Activated naive CD4-positive, alpha-beta T cell treated with anti-CD3 and anti-CD28 coated beads for 36 hours (primary cell): ENCODE measurements at places on chromosomes 2 and 18. TPM values are rescaled to one million over a fixed set of nuclear protein-coding genes. Genes with fewer than 3 reads are reported as not detected.

Gene DSEL
- total RNA-seq = 0.10 TPM

Gene STARD6
- not detected for total RNA-seq

Gene EFHD1
- total RNA-seq = 1.3 TPM

Gene CNTNAP5
- total RNA-seq = not detected

Gene CCDC178
- not detected for total RNA-seq

Gene UGT1A5
- not detected for total RNA-seq

Gene CCBE1
- total RNA-seq = not detected

Gene PRKD3
- total RNA-seq = 13.0 TPM

Gene PDE6D
- 27.1 TPM for total RNA-seq

Gene UGT1A6
- not detected for total RNA-seq

Gene TNFRSF11A
- 3.1 TPM for total RNA-seq

GRCh38 chr2:9258501-9258900, 51.9 kb downstream of the ASAP2 start:
- no peaks in the 10 kb centered on the region for H3K27me3 ChIP-seq
- H3K27ac ChIP-seq = no peak overlapping the region
- DNase-seq = no peak

DNA sequence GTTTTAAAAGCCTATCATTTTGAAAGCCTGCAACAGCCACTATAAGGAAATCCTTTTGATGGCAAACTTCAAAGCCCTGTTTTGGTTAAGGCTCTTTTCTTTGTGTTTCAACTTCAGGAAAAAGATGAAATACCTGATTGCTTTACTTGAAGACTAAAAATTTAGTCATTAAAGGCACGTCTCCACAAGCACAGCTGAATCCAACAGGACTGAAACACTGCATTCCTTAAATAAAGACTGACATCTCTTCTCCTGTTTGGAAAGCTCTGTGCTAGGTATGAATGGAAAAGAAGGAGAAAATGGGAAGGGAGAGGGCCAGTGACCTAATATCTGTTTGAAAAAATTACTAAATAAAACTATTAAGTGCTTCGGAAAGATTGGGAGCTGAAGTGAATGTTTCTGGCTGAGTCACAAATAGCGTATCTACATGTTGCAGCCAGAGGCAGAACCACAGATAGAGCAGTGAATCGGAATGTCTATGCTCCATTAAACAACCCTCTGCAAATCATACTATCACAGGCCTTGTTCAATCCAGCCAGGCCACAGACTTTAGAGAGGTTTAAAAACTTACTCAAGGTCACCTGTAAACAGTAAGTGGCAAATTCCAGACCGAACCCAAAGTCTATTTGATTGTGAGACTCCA, 21.1 kb upstream of the RALBP1 start:
- DNase-seq = no peak
- H3K4me3 ChIP-seq = no peak overlapping the region
- no peaks in the 10 kb centered on the region for H3K27me3 ChIP-seq
- H3K36me3 ChIP-seq = no peaks in the 10 kb centered on the region

GRCh38 chr2:201733544-201733943, 35.1 kb upstream of the MPP4 start:
- no peak overlapping the region for H3K27ac ChIP-seq
- DNase-seq = no peak
- no peak overlapping the region for H3K4me3 ChIP-seq
- peaks cover 26% of the 10 kb centered on the region for H3K36me3 ChIP-seq

GRCh38 chr2:36420569-36421181, 65.1 kb downstream of the CRIM1 start:
- H3K4me3 ChIP-seq = no peak overlapping the region
- no peak for DNase-seq
- H3K36me3 ChIP-seq = no peaks in the 10 kb centered on the region
- no peak overlapping the region for H3K27ac ChIP-seq
- H3K27me3 ChIP-seq = no peaks in the 10 kb centered on the region
- no peaks in the 10 kb centered on the region for H3K4me1 ChIP-seq

GRCh38 chr2:71001981-71002570, 7.4 kb upstream of the TEX261 start:
- no peak overlapping the region for H3K27ac ChIP-seq
- H3K27me3 ChIP-seq = no peaks in the 10 kb centered on the region
- H3K4me1 ChIP-seq = peaks cover 15% of the 10 kb centered on the region
- no peak for DNase-seq

- H3K27ac ChIP-seq = no peak overlapping the region
- no peaks in the 10 kb centered on the region for H3K27me3 ChIP-seq
- no peaks in the 10 kb centered on the region for H3K36me3 ChIP-seq
- peaks cover 16% of the 10 kb centered on the region for H3K4me1 ChIP-seq
Measured at GRCh38 chr2:203689426-203690116, 16.9 kb upstream of the CD28 start.

- no peak overlapping the region for H3K27ac ChIP-seq
- H3K36me3 ChIP-seq = no peaks in the 10 kb centered on the region
- peaks cover 2% of the 10 kb centered on the region for H3K27me3 ChIP-seq
Measured at GRCh38 chr2:66125951-66126350, 309.0 kb upstream of the MEIS1 start.

DNA sequence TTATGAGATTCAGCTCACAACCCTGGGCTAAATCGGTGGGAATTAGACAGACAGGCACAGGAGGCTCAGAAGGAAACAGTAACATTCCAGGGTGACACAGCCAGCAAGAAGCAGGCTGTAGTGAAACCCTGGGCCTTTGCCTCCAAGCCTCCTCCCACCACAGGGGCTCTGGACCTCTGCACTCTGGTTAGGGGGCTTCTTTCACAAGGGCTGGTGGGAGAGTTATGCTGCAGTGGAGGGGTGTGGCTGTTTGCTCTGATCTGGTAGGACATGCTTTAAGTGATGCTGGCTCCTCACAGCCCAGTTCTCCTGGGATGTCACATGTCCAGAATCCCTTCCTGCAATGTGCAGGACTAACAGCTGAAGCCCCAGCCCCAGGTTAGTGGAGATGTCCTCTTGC, 109.9 kb downstream of the TGFA start:
- no peaks in the 10 kb centered on the region for H3K36me3 ChIP-seq
- peaks cover 27% of the 10 kb centered on the region for H3K4me1 ChIP-seq
- no peaks in the 10 kb centered on the region for H3K27me3 ChIP-seq
- no peak overlapping the region for H3K4me3 ChIP-seq
- DNase-seq = no peak

DNA sequence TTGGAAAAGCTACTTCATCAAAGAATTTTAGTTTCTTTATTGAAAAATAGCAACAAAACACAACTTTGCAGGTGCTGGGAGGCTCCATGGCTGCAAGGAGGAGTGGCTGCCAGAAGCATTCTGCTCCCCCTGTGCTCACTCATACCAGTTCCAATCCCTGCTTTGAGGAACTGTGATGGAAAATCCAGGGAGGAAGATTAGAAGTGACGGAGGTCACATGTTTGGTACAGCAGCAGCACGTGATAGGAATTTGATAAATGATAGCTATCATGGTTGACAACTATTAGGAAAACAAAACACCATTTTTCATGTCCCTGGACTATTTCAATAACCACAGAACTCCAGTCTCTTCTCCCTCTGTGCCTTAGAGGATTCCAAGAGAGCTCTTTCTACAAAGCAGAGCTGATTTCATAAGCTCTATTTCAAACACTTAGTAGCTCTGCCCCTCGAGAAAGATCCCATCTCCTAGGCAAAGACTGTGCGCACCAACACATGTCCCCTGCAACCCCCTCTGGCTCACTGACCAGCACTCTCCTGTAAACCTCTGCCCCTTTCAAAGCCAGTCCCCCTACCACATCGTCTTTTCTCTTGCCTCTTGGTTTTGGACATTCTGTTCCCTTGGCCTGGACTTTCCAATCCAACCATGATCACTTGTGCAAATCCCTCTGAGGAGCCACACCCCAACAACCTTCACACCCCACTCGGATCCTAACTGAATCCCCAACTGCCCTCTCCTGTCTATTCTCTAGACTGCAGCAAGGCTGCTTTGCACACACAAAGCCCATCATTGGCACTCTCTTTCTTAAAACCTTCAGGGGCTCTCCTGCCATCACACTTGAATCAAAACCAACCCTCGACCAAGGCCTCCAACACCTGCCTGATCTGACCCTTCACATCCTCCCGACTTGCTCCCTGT, 352.4 kb upstream of the PKDCC start:
- no peaks in the 10 kb centered on the region for H3K36me3 ChIP-seq
- no peaks in the 10 kb centered on the region for H3K4me1 ChIP-seq
- H3K27ac ChIP-seq = no peak overlapping the region
- DNase-seq = no peak
- no peak overlapping the region for H3K4me3 ChIP-seq

DNA sequence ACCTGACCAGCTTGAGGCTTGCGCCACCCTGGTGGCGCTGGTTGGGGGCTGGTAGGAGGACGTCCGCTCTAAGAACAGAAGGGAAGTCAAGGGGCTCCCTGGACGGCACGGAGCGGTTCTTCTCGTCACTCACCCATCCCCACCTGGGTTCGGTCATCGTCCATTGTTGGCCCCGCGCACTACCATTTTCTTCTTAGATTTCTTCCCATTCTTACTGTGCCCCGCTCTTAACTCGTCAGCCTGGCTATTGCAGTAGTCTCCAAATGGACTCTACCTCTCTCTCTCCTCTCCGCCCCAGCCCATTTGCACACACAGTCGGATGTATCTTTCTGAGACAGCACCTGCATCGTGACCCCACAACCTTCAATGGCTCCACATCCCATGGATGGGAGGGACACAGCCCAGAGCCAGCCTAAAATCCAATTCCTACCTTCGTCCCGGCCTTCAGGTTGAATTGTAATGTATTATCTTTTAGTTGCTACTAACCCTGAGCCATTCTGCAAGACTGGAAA, 814 bp upstream of the RAB1A start:
- peak overlapping the region; percentile 48 for H3K27ac ChIP-seq
- H3K27me3 ChIP-seq = no peaks in the 10 kb centered on the region
- H3K36me3 ChIP-seq = peaks cover 2% of the 10 kb centered on the region
- DNase-seq = peak; percentile 39
- H3K4me1 ChIP-seq = peaks cover 28% of the 10 kb centered on the region

- H3K4me1 ChIP-seq = no peaks in the 10 kb centered on the region
- no peaks in the 10 kb centered on the region for H3K27me3 ChIP-seq
- no peak overlapping the region for H3K27ac ChIP-seq
- H3K36me3 ChIP-seq = peaks cover 7% of the 10 kb centered on the region
- H3K4me3 ChIP-seq = no peak overlapping the region
- DNase-seq = no peak
Measured at GRCh38 chr2:105258835-105259350, 17.4 kb downstream of the GPR45 start.

GRCh38 chr2:230358305-230358704, 31.3 kb downstream of the SP140L start:
- H3K4me3 ChIP-seq = no peak overlapping the region
- H3K36me3 ChIP-seq = peaks cover 42% of the 10 kb centered on the region
- peaks cover 23% of the 10 kb centered on the region for H3K4me1 ChIP-seq
- no peak overlapping the region for H3K27ac ChIP-seq
- no peak for DNase-seq
- H3K27me3 ChIP-seq = no peaks in the 10 kb centered on the region

DNA sequence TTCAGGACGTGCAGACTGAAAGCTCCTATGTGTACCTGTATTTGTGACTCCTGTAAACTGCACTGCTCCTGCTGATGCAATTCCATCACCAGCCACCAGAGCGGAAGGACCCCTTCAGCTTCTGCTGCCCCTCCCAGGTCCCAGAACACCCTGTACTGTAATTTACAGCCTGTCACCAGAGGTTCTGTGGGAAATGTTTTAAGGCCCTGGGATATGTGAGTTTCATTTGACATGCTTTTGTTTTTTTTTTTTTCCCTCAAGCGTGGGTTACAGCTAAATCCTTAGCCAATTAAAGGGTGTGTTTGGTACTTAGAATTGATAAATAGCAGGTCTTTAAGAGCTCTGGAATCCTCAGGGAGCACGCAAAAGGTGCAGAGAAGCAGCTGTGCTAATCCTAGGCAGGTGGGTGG, 79.4 kb downstream of the KCTD1 start:
- H3K27ac ChIP-seq = no peak overlapping the region
- H3K4me1 ChIP-seq = no peaks in the 10 kb centered on the region
- H3K27me3 ChIP-seq = no peaks in the 10 kb centered on the region
- H3K36me3 ChIP-seq = no peaks in the 10 kb centered on the region
- H3K4me3 ChIP-seq = no peak overlapping the region
- peak; percentile 8 for DNase-seq

- H3K36me3 ChIP-seq = no peaks in the 10 kb centered on the region
- DNase-seq = no peak
- no peak overlapping the region for H3K4me3 ChIP-seq
- no peaks in the 10 kb centered on the region for H3K4me1 ChIP-seq
Measured at GRCh38 chr2:134988994-134989605, 58.1 kb downstream of the MAP3K19 start.

DNA sequence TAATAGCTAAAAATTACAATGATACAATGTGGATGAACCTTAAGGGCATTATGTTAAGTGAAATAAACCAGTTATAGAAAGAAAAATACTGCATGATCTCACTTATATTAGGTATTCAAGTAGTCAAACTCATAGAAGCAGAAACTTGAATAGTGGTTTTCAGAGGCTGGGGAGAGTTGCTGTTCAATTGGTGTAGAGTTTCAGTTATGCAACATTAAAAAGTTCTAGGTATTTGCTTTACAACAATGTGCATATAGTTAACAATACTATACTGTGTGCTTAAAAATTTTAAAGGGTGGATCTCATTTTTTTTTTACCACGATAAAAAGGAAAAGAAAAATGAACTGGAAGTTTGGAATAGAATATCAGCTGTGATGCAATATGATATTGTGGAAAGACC, 479.1 kb downstream of the SPAG16 start:
- H3K36me3 ChIP-seq = no peaks in the 10 kb centered on the region
- no peak overlapping the region for H3K4me3 ChIP-seq
- no peaks in the 10 kb centered on the region for H3K4me1 ChIP-seq
- no peak overlapping the region for H3K27ac ChIP-seq

DNA sequence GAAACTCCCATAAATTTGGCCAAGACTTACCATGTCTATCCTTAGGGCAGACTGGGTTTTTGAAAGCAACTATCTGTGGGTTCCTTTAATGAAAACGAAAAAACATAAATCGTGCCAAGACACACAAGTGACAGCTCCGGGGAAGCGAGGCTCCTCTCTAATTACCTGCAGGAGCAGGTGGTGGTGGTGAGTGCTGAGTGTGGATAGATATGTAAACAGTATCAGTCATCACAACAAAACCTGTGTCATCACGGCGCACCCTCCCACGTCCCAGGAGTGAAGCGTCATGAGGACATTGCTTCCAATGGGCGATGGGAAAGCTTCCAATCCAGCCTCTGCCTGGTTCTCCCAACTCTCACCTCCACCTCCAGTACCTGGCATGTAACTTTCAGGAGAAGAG, 31.3 kb downstream of the ACKR3 start:
- H3K4me1 ChIP-seq = no peaks in the 10 kb centered on the region
- H3K27me3 ChIP-seq = peaks cover 11% of the 10 kb centered on the region
- no peak for DNase-seq
- H3K4me3 ChIP-seq = no peak overlapping the region

- no peak overlapping the region for H3K4me3 ChIP-seq
- H3K4me1 ChIP-seq = no peaks in the 10 kb centered on the region
- no peaks in the 10 kb centered on the region for H3K27me3 ChIP-seq
Measured at GRCh38 chr2:188813857-188814256, 160.3 kb upstream of the COL3A1 start.
